ENCODE measurements at places on chromosomes 1 and 21. TPM values are rescaled to one million over a fixed set of nuclear protein-coding genes. Genes with fewer than 3 reads are reported as not detected.
A peak's percentile ranks its signal among the peaks of the same experiment; 100 is the strongest.

The ANKRD34A gene
- 0.66 TPM for total RNA-seq

The HP1BP3 gene
- 201 TPM for total RNA-seq

DNA sequence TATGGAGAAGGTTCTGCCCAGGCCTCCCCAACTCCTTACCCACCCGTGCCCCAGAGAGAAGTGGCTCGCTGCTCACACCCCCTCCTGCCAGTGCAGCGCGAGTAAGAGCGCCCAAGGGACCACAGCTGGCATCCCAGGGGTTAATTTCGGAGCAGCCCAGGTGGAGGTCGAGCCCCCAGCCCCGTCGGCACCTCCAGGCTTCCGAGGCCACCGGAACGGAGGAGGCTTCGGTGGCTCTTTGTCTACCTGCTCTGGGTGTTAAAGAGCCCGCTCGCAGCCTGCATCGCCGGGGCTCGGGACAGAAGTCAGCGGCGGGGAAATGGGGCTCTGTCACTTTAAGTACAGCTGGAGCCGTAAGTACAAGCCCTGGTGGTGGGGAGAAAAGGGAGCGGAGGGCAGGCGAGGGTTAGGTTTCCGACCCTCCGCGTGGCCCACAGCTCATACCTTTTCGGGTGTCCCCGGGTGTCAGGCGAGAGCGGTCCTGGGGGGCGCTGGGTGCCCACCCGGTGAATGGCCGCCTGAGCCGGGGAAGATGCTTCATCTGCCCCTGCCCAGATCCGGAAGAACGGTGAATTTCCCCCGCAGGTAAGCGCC, 89.4 kb upstream of the IPO9 start:
- peak; percentile 82 for DNase-seq

- no peak for DNase-seq
Observed at GRCh38 chr1:66000033-66000637, 207.4 kb downstream of the PDE4B start.

- no peak for DNase-seq
Observed at GRCh38 chr1:104266612-104267011, 516.9 kb downstream of the AMY1C start.

DNA sequence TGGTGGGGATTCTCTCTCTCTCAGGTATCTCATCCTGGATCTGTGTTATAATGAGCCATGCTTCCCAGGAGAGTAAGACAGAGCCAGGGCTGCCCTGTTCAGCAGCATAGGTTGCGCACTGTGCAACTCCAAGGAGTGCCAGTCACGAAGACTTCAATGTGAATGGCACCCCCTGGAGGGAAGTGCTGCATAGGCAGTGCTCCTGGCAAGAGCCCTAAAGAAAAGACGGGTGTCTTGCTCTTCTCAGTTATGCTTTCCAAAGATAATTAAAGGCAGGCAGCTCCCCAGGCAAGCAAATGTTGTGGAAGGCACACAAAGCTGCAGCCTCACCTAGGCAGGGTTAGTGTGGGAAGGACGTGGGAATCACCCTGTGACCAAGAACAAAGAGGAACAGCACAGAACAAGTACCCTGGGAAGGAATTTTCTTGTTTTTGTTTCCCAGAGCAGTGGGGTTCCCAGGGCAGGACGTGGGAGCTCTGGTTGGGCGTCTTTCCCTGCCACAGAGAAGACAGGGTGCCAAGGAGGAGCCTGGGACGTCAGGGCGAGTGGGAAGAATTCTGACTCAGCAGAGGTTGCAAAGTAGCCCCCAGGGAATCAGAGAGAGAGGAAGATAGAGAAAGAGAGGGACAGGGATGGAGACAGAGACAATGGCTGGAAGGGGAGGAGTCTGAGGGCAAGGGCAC, 120.9 kb downstream of the KCNN3 start:
- DNase-seq = no peak

- no peak for DNase-seq
Observed at GRCh38 chr1:231724041-231724440, 97.5 kb downstream of the DISC1 start.

DNA sequence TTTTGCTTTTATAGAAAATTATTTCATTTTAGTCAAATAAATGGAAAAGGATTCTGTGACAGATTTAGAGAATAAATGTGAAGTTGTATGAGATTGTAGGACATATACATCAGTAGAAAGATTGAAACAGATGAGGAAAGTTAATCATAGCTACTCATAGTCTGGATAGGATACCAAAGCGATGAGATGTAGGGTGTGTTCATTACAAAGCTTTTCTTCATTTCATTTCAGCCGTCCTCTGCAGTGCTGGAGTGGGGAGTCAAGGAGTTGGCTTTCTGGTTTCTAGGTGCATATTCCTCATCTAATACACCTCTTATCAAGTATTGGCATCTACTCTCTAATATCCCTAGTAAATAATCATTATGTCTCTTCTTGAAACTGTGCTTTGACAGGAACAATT, 149.5 kb upstream of the NEGR1 start:
- no peak for DNase-seq

GRCh38 chr21:45894450-45894825, 87.1 kb upstream of the COL6A1 start:
- peak; percentile 27 for DNase-seq

- DNase-seq = no peak
Observed at GRCh38 chr1:12197483-12197880, 30.7 kb downstream of the TNFRSF1B start.

- no peak for DNase-seq
Observed at GRCh38 chr1:217965156-217965786, 319.8 kb upstream of the RRP15 start.

- no peak for DNase-seq
Observed at GRCh38 chr1:209364716-209365115, 218.8 kb upstream of the CAMK1G start.

- no peak for DNase-seq
Observed at GRCh38 chr1:207886227-207886626, 24.7 kb downstream of the CD34 start.
